NAMALWA (cell line): ENCODE measurements at places on chromosomes 5 and 9.

GRCh38 chr5:172701291-172701656, 60.2 kb downstream of the NEURL1B start:
- DNase-seq: no peak

- no peak for DNase-seq
Measured at GRCh38 chr9:134980516-134980915, 62.8 kb upstream of the FCN1 start.

GRCh38 chr9:134670851-134671281, 29.3 kb downstream of the COL5A1 start:
- DNase-seq: no peak

- no peak for DNase-seq
Measured at GRCh38 chr5:124044613-124045012, 532.6 kb downstream of the CSNK1G3 start.

DNA sequence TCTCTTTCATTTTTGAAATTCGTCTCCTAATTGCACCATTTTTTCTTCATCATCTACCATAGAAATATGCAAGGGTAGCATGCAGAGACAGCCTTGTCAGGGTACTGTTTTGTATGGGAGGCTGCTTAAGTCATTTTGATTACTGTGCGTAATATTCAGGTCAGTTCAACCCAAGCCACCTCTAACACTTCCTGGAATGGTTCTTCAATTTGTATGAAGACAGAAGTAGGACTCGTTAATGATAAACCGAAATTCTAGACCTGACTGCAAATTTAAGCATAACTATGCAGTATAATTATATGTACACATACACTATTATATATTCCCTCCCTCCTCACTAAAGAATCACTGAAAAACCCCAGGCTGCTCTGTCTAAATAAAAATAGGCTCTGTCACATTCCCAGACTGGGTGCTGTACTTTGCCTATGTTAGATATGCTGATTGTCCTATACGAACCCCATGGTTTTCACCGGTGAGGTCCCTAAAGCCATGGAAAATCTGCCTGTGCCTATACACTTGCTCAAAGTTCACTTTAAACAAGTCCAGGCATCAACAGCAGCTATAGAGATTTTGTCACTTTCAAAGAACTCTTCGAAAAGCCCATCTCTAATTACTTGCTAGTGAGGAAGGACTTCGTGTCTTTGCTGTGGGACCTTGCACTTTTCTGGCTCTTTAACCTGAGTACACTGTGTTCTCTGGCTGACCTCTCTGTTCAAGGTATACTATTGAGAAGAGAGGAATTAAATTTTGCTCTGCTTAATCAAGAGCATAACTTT, 352.1 kb upstream of the CD180 start:
- DNase-seq: no peak

GRCh38 chr9:129036923-129037766, 719 bp downstream of the MIGA2 start:
- no peak for DNase-seq

- DNase-seq: no peak
Measured at GRCh38 chr5:61784341-61784740, 452.3 kb downstream of the ZSWIM6 start.

- DNase-seq: no peak
Measured at GRCh38 chr9:108568093-108568492, 287.7 kb downstream of the ACTL7B start.

DNA sequence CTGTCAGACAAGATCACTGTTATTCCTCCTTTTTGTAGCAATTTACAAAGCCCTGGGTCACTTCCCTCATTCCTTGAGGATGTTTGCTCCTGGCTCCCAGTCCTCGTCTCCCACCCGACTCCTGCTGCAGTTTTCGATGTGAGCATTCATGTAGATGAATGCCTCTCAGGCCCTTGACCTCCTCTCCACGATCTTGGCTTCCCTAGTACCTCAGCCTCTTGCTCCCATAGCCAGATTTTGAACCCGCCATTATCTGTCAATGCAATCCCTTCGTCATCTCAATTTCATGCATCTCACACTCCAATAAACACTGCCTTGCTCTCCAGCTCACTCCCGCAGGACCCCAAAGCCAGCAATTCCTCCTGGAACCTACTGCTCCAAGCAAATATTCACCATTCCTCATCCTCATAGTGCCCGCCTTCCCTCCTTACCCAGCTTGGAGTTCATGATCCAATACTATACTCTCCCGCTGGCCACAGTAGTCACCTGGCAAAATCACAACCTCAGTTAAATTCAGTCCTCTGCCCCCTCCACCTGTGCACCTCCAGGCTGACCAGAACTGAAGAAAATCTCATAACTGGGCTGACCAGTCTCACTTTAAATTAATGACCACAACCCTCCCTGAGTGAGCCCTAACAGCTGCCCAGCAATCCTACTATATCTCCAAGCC, 35.1 kb upstream of the JADE2 start:
- no peak for DNase-seq

DNA sequence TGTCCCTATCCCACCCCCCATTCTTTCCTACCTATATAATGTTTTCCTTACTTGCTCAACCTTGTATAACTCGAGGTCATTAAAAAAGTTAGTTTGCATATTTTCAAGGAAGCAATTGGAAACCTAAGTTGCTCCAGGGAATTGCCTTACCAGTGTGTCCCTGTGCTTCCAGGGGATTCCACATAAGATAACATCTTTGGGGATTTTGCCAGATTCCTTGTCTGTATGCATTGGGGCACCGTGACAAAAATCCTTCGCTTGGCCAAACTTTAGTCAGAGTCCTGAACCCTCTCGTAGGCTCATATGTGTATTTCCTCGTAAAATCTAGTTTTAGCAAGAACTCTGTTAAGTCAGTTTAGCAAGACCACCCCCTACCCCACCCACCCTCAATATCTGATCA, 14.7 kb upstream of the OSMR start:
- DNase-seq: no peak

- no peak for DNase-seq
Measured at GRCh38 chr5:147287110-147287509, 52.3 kb downstream of the STK32A start.

DNA sequence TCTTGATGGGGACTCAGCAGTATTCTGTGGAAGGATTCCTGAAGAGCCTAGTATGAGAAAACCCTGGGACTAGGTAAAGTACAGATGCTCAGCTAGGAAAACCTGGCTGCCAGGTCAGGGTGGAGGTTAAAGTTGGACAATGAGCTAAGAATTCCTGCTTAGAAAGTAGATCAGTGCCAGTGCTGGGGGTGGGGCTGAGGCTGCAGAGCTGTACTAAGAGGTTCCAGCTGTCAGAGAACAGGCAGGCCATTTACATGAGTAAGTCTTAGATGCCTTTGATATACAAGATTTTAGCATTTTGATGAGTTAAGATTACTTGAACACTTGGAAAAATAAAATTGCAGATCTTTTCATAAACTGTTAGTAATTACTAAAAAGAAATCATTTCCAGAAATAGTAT, 332.3 kb upstream of the NUDT12 start:
- no peak for DNase-seq

- no peak for DNase-seq
Measured at GRCh38 chr9:137444106-137444790, 3.1 kb upstream of the ENTPD8 start.

DNA sequence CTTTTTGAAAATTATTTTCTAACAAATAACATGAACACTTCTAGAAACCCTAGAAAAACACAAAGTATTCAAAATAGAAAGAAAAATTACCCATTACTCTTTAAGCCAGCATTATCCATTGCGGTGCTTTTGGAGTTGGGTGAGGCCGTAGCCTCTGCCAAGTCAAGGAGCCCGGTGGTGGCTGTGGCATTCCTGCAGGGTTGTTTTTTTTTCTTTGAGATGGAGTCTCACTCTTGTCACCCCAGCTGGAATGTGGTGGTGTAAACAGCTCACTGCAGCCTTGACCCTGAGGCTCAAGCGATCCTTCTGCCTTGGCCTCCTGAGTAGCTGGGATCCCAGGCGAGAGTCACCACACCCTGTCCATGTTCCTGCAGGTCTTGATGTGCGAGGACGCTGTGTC, 8.2 kb upstream of the AHRR start:
- no peak for DNase-seq

DNA sequence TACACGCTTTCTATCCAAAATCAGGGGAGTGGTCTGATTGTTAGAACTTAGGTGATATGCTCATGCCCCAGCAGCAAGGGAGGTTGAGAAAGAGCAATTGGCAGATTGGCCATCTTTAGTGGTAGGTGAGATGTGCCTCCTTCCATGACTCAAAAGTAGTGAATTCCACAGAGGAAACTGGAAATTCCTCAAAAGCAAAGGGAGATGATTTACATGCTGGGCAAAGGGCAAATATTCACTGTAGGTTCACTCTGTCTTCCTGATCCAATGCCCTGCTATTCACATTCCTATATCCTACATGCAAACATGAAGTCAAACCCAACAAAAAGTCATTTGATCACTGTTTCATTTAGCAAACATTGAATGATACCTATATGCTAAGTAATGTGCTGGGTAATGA, 130.1 kb upstream of the ZNF608 start:
- DNase-seq: no peak

DNA sequence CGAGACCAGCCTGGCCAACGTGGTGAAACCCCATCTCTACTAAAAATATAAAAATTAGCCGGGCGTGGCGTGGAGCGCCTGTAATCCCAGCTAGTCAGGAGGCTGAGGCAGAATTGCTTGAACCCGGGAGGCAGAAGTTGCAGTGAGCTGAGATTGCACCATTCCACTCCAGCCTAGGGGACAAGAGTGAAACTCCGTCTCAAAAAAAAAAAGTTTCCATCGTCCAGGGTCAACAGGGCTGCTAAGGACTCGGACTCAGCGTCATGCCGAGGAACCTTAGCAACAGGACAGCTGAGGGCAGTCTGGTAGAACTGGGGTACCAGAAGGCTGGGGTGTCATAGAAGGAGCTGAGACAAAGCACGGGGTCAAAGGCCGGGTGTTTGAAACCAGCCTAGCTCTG, 21.7 kb downstream of the FAM78A start:
- no peak for DNase-seq

DNA sequence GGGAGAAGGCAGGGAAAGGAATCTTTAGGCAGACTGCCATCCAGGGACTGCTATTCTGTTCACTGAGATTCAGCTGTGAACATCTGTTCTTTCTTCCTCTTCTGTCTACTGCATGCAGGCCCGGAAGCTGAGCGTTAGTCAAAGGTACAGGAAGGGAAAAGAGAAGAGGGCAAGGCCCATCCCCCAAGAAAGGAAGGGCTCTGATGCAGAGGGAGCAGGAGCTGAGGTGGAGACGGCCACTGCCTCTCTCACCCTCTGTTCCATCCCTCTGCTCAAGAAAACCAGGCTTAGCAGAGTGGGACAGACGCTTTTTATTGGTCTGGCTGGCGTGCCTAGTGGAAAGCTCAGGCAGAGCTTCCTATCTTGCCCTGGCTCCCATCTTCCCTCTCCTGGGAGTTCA, 57.6 kb downstream of the PFDN1 start:
- peak; percentile 56 for DNase-seq

- no peak for DNase-seq
Measured at GRCh38 chr5:26321278-26321677, 717.1 kb downstream of the CDH9 start.

DNA sequence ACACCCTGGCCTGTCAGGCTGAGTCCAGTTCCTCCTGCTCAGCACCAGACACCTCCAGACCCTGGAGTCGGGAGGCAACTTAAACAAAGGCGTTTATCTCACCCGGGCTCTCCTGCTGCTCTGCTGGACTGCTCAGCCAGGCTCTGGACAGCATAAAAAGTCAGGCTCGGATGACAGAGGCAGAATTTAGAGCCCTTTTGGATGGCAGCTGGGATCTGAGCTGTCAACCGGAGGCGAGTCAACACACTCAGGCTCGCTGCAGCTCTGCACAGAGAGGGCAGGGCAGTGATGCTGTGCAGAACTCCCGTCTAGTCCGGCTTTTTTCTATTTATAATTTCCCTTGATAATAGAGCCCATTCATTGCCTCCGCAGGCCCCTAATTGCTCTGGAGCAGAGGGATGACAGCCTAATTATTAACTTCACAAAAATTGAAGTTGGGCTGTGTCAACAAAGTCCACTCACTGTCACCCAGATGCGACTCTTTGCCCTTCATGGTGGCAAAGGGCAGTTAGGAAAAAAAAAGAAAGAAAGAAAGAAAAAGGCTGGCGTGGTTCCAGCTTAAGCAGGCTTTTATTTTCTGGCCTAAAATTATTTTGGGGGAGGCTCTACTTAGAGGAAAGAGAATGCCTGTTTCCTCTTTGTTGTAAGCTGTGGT, 37.6 kb downstream of the STC2 start:
- no peak for DNase-seq

DNA sequence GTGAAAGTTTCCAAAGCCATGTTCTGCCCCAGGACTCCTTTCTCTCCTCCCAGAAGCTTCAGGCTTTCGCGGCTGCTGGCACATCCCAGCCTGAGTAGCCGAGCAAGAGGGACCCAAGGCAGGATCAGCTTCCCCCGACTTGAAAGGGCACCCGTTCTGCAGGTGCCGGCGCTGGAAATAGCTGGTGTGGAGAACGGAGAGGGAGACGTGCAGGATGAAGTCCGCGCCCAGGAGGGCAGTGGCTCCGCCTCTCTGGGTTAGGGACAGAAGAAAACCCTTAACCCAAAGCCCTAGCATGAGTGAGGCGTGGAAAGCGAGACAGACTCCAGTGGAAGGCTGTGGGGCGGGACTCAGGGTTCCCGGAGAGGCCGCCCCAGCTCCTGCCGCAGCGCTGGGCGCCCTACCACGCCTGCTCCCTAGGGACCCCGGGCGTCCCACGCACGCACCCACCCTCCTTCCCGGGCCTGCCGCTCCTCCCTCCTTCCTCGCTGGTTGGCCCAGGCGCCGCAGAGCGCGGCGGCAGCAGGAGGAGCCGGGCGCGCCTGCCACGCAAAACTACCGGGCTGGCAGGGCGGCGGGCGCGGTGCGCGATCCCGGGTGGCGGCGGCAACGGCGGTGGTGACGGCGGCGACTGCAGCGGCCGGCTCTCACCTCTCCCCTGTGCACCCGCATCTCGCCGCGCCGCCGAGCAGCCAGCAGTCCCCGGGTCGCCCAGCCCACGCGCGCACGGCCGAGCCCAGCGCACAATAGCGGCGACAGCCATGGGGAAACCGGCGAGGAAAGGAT, at the start of gene SLC1A1:
Gene SLC1A1, plus strand, starts transcription at position 550 of the 786 bp plus-strand sequence. Its CDS starts 212 bp downstream, at position 762.
- DNase-seq: peak; percentile 57

- no peak for DNase-seq
Measured at GRCh38 chr9:113742878-113743277, 133.2 kb upstream of the ZNF618 start.

GRCh38 chr9:108468364-108468763, 387.4 kb downstream of the ACTL7B start:
- DNase-seq: peak; percentile 71

GRCh38 chr9:98263080-98263479, 7.6 kb upstream of the TBC1D2 start:
- no peak for DNase-seq

DNA sequence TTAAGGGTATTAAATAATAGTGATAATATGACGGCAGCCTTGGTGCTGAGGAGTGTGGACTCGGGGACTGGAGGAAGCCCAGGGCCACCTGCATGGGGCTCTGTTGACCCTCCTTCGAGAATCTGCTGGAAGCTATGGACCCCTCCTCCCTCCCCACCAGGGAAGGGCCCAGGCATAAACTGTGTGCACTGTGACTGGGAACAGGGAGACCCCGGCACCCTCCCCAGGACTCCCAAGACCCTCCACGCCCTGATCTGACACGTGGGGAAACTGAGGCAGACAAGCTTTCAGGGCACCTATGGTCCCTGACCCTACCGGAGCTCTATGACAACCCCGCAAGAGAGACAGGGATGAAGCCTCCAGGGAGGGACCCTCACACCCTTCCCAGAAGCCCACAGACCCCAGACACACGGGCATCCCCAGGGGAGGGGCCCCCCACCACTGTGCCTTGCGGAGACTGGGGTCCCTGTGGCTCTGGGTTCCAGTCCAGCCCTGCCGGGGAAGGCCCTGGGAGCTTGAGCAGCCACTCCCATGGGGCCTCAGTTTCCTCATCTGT, 6.5 kb upstream of the EGFL7 start:
- DNase-seq: no peak

GRCh38 chr5:75961818-75962217, 121.4 kb upstream of the SV2C start:
- DNase-seq: no peak
